ENCODE measurements at places on chromosomes 1 and 21.

DNA sequence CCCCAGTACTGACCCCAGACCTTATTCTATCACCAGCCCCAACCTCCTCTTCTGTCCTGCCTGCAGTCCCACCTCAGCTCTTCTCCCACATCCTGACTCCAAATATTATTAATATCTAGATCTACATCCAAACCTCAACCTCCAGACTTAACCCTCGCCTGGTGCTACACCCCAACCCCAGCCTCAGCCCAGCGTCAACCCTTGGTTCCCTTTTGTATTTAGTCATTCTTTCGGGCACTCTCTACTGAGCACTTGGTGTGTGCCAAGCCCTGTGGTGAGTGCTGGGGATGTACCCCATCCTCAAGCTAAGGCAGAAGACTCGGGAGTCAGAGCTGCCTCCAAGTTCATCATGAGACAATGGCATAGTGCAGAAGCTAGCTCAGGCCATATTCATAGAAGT, 1.1 kb downstream of the SHISAL2A start:
- DNase-seq: no peak

GRCh38 chr1:6953907-6954364, 168.7 kb downstream of the CAMTA1 start:
- DNase-seq: no peak

GRCh38 chr1:27655151-27655937, 16.6 kb downstream of the IFI6 start:
- no peak for DNase-seq

DNA sequence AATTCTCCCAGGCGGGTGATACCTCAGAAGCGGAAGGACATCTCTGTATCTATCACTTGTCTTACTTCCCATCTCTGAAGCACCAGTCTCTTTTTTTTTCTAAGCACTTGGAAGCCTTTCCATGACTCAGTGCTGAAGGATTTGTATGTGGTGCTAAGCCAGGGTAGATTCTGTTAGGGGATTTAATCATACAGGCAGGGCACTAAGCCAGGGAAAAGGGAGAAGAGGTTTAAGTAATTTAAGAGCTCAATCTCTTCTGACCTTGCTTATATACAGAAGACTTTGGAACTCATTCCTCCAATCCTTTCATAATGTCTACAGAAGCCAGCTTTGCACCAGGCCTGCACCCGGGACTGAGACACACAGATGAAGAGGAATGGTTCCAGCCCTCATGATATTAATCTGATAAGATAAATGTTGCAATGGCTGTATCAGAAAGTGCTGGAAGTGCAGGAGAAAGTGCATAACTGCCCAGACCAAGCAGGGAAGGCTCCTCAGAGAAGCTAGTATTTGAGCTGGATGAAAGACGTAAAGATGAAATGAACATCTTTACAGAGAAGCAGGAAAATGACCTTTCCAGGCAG, 11.0 kb downstream of the FAM163A start:
- DNase-seq: no peak

DNA sequence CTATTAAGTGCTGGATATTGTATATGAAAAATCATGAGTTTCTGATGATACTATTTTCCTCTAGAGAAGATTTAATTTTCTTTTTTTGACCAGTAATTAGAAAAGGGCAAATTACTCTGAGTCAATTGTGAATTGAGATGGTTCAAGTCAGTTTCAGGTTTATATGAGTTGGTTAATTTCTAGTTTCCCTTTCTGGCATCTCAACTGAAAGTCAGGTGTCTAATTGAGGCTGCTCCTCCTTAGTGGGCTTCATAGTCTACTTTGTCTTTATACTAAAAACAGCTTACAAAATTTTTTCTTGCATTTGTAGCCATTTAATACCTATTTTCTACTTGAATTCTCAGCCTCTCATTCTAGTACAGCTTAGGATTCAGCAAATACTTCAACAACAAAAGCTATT, 387.3 kb downstream of the RPS6KC1 start:
- no peak for DNase-seq

DNA sequence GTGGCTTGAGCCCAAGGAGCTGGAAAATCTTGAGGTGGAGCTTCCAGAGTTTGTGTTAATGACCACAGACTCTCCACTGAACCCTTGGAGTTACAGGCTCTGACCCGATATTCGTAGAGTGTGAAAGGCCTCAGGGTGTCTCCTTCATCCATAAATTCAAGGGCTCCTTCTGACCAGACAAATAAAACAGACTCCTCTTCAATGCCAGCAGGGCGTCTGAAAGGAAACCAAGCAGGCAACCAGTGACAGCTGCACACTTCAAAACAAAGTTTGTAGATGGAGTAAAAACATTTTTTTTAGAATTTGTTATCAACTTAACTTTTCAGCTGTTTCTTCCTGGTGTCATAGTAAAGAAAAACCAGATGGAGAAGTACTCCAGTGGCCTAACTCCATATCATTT, 161.1 kb downstream of the KCTD3 start:
- no peak for DNase-seq
